ENCODE measurements at places on chromosomes 1 and 21.

DNA sequence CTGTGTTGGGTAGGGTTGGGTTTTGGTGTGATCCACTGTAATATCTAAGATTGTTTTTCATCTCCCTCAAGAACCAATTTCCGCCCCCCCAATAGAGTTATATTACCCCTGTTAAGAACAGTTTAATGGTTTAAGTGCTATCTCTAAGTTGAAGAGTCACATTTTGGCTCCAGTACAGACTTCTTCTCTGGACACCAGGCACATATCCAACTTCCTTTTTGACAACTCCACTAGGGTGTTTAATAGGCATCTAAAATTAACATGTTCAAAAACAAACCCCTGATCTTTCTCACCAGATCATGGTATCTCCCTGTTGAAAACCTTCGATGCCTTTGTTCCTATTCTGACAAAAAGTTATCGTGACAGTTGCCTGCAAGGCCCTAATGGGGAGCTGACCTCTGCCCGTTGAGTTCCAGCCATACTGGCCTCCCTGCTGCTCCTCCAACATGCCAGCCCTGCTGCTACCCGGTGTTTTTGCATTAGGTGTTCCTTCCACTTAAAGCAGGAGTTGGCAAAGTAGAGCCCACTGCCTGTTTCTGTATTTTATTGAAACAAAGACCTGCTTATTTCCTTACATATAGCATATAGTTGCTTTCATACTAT, 18.6 kb downstream of the USP24 start:
- DNase-seq = no peak

DNA sequence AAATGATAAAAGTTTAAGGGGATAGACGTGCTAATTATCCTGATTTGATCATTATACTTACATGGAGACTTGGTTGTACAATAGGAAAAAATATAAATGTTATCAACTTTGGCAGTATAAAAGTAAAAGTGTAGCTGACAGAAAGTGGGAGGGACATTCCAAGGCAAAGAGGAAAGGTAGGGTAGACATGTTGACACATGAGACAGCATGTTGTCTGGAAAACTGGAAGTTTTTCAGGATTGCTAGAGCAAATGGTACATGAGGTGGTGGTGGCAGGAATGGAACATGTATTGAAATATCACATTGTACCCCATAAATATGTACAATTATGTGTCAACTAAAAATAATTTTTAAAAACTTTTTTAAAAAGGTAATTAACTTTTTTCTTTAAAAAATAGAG, 13.2 kb downstream of the DIPK1A start:
- no peak for DNase-seq

- DNase-seq = no peak
Measured at GRCh38 chr1:230797942-230798365, 50.8 kb downstream of the CAPN9 start.

- no peak for DNase-seq
Measured at GRCh38 chr1:59952065-59952464, 25.5 kb upstream of the CYP2J2 start.

GRCh38 chr21:22062472-22063139, 1064.4 kb downstream of the NCAM2 start:
- DNase-seq = no peak

- DNase-seq = no peak
Measured at GRCh38 chr1:72530646-72531045, 248.3 kb upstream of the NEGR1 start.

- no peak for DNase-seq
Measured at GRCh38 chr1:74343216-74343615, 108.0 kb downstream of the TNNI3K start.

DNA sequence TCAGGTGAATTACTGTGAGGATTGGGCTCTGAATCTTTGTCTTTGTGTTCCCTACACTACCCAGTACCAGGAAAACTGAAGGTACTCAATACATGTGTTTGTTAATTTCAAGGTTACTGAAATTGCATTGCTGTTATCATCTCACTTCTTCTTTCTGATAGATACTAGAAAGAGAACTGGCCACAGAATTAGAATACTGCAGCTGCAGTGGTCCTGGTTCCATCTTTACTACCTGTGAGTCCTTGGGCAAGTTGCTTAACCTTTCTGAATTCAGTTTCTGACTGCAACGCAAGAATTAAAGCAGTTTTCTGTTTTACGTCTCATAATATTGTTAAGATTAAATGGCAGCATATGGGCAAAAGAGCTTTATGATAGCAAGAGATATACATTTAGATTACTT, 263.5 kb downstream of the LMO4 start:
- no peak for DNase-seq

- DNase-seq = no peak
Measured at GRCh38 chr1:185433667-185434066, 116.6 kb upstream of the IVNS1ABP start.

DNA sequence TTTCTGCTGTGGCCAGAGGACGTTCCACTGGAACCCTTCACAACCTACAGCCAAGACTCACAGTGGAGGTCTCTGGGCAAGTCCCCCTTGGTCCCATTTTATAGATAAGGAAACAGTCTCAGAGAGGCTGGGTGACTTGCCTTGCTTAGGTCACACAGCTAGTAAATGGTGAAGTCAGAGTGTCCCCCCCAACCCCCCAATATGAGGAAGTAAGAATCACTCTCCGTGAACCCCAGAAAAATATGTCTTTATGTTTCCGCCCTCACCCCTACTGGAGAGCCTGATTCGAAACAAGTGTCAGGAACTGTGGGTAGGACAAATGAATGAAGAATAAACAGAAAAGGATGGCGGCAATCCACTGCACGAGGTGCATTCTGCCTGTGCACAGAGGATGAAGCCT, 56.7 kb downstream of the H3-3A start:
- DNase-seq = no peak

GRCh38 chr1:68121536-68121935, 71.1 kb upstream of the DIRAS3 start:
- DNase-seq = no peak
